ENCODE measurements at places on chromosomes 16 and 17. TPM values are rescaled to one million over a fixed set of nuclear protein-coding genes. Genes with fewer than 3 reads are reported as not detected.

DNA sequence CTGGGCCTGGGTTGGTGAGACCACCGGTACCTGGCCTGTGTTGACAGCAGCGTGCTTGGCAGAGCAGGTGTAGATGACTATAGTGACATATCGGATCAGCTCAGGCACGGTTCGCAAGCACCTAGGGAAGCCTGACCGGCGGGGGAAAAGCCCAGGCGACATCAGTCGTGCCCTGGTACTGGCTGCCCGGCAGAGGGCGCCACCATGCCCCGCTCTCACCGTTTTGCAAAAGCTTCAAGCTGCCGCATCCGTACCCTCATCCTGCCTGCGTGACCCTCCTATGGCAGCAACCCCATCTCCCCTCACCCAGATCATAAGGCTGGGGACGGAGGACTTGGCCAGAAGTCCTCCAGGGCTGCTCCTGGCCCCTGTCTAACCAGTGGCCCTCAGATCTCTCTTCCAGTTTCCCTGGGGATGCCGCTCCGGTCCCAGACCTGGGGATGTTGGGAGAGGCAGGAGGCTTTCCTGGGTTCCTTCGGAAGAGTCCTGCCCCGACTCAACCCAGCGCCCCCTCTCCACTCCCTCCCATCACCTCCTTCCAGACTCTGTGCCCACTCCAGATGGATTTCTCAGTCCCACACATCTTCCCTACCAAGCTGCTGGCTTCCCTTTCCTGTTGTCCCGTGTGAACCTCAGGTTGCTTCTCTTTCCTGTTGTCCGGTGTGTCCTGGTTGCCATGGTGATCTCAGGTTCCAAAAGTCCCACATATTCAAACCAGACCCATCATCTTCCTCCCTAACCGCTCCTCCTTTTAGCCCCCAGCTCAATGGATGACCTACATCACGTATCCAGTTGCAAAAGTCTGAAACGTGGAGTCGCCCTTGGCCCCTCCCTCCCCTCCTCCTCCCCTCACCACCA, 13.7 kb downstream of the ALOX12B start:
- no peak overlapping the region for H3K27ac ChIP-seq
- DNase-seq = peak; percentile 49
- H3K4me1 ChIP-seq = no peaks in the 10 kb centered on the region
- no peaks in the 10 kb centered on the region for H3K36me3 ChIP-seq
- H3K4me3 ChIP-seq = no peak overlapping the region

- no peak for DNase-seq
- H3K27me3 ChIP-seq = no peaks in the 10 kb centered on the region
- H3K36me3 ChIP-seq = no peaks in the 10 kb centered on the region
- H3K4me1 ChIP-seq = no peaks in the 10 kb centered on the region
These were observed 24.1 kb downstream of the DNAJA2 start for GRCh38 chr16:46949241-46949892.

DNA sequence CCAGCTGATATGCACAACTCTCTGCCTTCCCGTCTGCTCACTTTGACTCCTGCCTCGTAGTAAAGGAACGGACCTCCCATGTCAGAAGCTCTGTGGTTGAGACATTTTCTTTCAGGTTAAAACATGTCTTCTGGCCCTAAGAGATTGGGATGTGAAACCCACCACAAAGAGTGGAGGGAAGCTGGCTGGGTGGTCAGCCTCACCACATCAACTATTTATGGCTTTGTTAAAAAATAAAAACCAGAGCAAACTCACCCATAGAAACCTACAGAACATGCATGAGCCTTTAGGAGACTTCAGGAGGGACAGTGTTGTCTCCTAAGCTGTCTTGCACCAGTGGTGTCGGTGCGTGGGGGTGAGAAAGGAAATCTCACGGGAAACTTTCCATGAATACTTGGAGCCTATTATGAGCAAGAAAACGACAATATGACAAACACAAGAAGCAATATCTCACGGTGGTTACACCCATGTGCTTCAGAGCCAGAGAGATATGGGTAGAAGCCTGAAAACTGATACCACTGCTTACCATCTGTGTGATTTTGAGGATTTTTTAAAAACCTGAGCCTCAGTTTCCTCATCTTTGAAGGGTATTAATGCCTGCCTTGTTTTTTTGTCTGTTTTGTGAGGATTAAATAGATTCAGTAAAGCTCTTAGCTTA, 61.7 kb upstream of the XYLT1 start:
- no peak for DNase-seq
- no peak overlapping the region for H3K27ac ChIP-seq
- peaks cover 3% of the 10 kb centered on the region for H3K27me3 ChIP-seq
- H3K36me3 ChIP-seq = no peaks in the 10 kb centered on the region
- H3K4me1 ChIP-seq = no peaks in the 10 kb centered on the region

DNA sequence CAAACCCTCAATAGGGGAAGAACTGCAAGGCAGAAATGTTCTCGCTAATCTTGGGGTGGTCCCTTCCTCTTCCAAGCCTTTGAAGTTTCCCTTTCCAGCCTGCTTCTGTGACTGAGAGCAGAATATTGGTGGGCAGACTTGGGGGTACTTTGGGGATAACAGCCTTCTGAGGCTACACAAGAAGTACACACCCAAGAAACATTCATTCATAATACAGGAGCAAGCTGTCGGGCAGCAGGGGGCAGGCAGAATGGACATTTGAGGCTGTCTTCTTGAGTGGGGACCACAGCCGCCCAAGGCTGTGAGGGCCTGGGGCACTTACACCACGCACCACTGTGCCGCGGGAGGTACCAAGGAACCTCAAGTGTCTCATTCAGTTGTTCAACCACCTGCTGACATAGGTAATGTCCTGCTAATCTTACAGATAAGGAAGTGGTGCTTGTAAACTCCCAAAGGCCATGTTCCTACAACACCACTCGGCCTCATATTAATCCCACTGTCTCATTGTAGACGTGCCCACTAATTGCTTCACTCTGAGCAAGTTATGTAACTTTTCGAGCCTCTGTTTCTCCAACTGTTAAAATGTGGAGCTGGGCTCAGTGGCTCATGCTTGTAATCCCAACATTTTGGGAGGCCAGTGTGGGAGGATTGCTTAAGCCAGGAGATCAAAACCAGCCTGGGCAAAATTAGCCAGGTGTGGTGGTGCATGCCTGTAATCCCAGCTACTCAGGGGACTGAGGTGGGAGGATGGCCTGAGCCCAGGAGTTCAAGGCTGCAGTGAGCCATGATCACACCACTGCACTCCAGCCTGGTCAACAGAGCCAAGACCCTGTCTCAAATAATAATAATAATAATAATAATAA, 2.5 kb upstream of the MRPS23 start:
- no peaks in the 10 kb centered on the region for H3K36me3 ChIP-seq
- DNase-seq = no peak
- peaks cover 16% of the 10 kb centered on the region for H3K4me1 ChIP-seq
- H3K27me3 ChIP-seq = no peaks in the 10 kb centered on the region

Gene TAC4
- total RNA-seq = not detected

Gene FA2H
- not detected for total RNA-seq

Gene CLDN9
- total RNA-seq = not detected
